ENCODE measurements at places on chromosomes 1 and 21.

- DNase-seq: no peak
Measured at GRCh38 chr1:111332190-111332589, 41.5 kb downstream of the CHIA start.

DNA sequence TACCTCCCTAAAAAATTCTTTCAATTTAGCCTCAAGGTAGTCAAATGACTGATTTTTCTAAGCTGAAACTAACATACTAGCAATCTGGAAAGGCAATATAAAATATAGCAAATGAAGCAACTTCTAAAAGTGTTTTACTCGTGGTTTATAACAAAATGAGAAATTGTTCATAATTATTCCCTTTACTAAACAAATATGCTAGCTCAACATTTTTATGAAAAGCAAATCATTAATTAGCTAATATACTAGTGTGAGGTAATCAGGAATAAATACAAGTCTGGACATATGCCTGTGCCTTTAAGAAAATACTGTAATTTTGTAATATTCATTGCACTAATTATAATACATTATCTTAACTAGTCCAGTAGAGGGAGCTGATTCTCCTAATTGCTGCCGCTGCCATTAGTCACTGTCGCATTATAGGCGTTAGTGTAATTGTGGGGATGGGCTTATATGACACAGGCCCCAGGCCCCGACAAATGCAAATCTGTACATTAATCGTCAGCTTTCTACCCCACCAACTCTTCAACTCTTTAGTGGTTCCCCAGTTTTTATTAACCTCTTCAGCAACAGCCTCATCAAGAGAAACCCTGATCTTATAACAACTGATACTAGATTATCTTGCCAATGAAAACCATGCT is 160.9 kb downstream of the GABPA start:
- DNase-seq: peak; percentile 59

DNA sequence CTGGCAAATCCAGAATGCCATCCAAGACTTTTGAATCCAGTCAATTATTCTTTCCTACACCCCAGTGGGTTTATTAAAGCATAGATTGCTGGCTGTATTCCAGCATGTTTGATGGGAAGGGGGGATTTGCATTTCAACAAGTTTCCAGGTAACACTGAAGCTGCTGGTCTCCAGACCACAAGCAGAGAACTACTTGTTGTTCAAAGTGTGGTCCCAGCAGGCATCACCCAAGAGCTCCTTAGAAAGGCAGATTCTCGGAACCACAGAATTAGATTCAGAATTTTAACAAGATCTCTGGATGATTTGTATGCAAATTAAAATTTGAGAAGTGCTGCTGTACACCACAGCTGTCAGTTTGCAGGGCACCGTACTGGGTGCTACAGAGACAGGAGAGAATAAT is 216.3 kb upstream of the FAM78B start:
- DNase-seq: no peak

- DNase-seq: no peak
Measured at GRCh38 chr21:44262338-44263056, 800 bp upstream of the DNMT3L start.

- peak; percentile 95 for DNase-seq
Measured at GRCh38 chr1:241519308-241520079, at the start of gene FH. Gene FH (minus strand): TSS chr1:241519755. CDS start chr1:241519722, 33 bp downstream.

GRCh38 chr1:85611856-85612255 is 31.3 kb downstream of the CCN1 start:
- DNase-seq: peak; percentile 90

- no peak for DNase-seq
Measured at GRCh38 chr1:8276173-8276914, 41.6 kb upstream of the SLC45A1 start.

- no peak for DNase-seq
Measured at GRCh38 chr1:38585971-38586370, 273.6 kb downstream of the RRAGC start.

- no peak for DNase-seq
Measured at GRCh38 chr1:81982523-81982922, 181.8 kb downstream of the ADGRL2 start.

GRCh38 chr21:32816261-32816660 is 44.7 kb upstream of the PAXBP1 start:
- DNase-seq: no peak

GRCh38 chr1:183783767-183784637 is 20.9 kb upstream of the RGL1 start:
- peak; percentile 32 for DNase-seq

DNA sequence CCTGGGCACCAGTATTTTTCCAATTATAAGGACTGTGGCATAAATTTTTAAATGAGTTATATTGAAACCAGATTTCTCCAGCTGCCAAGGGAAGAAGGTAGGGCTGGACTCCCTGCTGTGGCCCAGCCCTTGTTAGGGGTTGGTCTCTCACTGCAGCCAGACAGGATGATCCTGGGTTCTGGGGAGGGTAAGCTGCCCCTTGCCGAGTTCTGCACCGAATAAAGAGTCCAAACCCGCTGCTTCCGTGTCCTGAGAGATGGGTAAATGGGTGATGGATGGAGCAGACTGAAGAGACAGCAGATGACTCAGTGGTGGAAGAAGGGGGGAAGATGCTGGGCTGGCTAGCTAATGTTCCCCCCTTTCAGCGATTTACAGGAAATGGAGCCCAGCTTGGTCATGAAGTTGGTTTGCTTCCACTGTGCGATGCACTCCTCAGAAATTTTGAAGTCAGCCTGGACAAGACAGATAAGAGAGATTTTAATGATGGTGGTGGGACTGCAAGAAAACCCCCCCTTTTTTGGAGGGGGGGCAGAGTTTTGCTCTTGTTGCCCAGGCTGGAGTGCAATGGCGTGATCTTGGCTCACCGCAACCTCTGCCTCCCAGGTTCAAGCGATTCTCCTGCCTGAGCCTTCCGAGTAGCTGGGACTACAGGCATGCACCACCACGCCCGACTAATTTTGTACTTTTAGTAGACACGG is 41.4 kb downstream of the YARS1 start:
- peak; percentile 59 for DNase-seq

DNA sequence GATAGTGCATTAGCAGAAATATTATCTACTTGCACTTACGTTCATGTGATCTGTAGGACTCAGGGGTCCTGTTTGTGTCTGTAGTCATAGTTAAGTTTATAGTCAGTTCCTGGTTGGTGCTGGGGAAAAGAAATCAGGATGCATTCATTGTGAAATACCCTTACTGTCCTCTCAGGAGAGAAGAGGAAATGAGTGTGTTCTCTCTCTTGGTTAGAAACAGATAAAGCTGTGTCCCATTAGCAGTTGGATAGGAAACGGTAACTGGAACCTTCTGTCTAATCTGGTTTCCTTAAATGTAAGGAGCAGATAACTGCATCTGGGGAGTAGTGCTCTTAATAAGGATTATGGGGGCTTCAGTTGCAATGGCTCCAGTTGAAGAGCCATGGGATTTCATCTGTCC is 8.9 kb downstream of the SDCCAG8 start:
- DNase-seq: peak; percentile 34

DNA sequence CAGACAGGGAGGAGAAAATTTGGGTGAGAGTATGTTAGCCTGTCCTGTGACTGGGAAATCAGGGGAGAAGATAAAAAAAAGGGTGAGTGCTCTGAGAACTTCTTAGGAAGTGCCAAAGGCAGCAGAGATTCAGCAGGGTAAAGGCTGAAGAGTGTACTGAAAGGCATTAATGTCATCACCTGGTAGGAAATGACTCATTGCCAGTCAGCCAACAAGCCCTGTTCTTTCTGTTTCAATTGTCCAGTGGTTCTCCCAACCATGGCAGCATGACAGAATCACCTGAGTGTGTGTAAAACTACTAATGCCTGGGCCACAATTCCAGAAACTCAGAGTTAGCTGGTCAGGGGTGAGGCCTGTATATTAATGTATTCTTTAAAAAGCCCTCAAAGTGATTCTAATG is 83.5 kb downstream of the INTS7 start:
- DNase-seq: no peak

Measured in AG20443 (cell line).